NCI-H774 (cell line): ENCODE measurements at places on chromosomes 7 and 10.

GRCh38 chr7:128860158-128861073 is 2.2 kb upstream of the ATP6V1F start:
- DNase-seq = no peak

DNA sequence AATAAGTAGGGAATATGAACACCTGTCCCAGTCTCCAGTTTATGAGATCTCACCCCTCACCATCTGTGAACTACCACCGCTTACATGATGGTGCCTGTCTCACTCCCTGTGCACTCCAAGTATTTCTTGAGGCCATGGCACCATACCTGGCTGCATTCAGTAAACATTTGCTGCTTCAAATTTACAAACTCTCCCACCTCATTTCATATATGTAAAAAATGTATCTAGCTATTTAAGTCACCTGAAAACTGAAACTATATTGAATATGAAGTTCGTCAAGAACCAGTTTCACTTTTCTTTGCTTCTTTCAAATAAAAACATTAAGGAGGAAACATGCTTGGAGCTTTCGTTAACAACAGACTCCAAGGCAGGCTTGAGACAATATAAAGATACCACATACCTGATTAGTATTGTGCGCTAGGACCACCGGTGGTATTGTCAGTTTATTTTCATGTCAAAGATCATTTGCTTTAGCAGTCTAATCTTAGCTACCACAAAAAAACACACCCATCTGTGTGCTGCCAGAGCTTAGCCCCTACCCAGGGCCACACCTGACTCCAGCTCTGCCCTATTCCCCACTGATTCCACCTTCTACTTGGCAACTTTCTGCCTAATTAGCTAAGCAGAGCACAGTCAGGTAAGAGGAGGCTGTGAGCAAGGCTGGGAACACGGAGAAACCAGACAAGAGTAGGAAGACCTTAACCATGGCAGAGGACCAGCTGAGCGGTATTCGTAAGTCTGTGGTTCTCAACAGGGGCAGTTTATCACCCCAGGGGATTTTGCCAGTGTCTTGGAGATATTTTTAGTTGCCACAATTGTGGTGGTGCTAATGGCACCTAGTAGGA is 92.0 kb downstream of the ZFAND4 start:
- no peak for DNase-seq

GRCh38 chr7:47040795-47041347 is 541.0 kb downstream of the TNS3 start:
- DNase-seq = no peak

GRCh38 chr10:110074298-110074697 is 66.5 kb downstream of the ADD3 start:
- DNase-seq = no peak

DNA sequence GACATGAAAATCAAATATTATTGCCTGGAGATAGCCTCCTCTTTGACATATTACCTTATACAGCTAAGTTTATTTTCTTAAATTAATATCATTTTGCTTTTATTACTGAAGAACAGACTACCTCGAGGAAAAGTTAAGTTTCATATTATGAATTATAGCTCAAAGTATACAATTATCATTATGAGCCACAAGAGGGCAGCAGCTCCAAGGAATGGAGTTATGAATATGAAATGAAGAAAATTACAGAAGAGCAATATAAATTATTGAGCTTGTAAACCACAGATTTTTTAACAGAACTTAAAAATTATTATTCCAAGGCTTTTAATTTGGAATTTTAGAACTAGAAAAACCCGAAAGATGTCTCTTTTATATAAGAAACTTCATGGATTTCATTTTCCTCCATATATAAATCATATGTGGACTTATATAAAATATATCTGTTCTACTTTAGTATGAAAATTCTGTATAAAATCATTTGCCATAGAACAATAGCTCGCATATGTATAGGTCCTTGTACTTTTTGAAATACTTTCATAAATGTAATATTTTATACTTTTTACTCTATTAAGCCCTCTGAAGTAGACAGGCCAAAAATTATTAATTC is 40.1 kb downstream of the IQUB start:
- DNase-seq = peak; percentile 16

- no peak for DNase-seq
Observed at GRCh38 chr10:73095481-73096021, 1.1 kb downstream of the P4HA1 start.

- no peak for DNase-seq
Observed at GRCh38 chr10:7610651-7611389, 55.9 kb downstream of the ITIH5 start.

GRCh38 chr10:70093335-70093944 is 39.2 kb downstream of the AIFM2 start:
- DNase-seq = no peak

GRCh38 chr10:26779176-26779860 is 81.4 kb downstream of the ABI1 start:
- DNase-seq = no peak

DNA sequence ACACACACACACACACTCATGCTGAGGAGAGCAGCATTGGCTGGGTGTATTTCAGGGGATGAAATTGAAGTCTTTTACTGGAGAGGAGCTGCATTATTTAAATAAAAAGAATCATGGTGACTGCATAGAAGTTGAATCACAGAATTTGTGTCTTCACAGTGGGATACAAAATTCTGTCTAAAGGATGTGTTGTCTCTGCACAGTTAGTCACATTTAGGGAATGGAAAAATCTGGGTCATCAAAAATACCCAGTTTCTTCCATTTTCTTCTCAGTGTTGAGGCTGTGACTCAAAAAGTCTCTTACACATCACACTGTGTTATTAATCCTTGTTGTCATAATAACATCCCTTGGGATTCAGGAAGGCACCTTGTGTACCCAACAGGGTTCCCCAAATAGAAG is 10.9 kb downstream of the PAPSS2 start:
- DNase-seq = no peak

GRCh38 chr10:103145860-103146466 is 47.1 kb downstream of the NT5C2 start:
- no peak for DNase-seq

DNA sequence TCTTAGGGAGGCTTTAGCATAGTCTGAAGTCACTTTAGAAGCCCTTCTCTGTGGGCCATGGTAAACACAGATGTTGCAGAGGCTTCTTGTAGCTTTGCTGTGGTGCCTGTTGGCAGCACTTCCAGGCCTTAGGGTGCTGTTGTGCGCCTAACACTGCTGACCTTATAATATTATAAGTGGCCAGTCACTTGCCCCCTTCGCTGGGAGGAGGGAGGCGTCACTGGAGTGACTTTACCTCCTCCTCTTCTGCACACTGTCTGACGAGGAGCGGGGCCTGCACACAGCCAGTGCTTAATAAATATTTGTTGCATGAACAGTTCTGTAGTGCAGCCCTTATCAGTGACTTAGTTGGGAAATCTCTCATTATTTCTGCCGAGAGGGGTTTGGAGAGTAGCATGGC is 63.3 kb downstream of the WDR37 start:
- DNase-seq = no peak

DNA sequence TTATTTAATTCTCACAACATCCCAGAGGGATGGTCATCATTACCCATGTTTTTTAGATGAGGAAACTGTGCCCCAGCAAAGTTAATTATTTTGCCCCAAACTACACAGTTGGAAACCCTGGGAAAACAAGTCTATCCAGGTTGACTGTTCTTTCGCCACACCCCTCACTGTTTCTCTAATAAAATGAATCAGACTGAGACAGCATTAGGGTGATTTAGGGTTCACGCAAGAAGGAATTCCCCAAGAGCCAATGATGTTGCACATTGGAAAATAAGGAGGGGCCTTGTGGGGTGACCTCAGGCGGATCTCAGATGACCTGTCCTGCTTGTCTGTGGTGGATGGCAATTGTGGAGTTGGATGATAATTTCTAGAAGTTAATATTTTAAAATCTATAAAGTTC is 135.7 kb upstream of the TBX20 start:
- DNase-seq = no peak

- DNase-seq = no peak
Observed at GRCh38 chr7:129986600-129986999, 33.8 kb upstream of the UBE2H start.
